ENCODE measurements at places on chromosomes 4 and X.
A peak's percentile ranks its signal among the peaks of the same experiment; 100 is the strongest.

- DNase-seq: no peak
Observed at GRCh38 chrX:55758033-55758432, 40.5 kb downstream of the RRAGB start.

DNA sequence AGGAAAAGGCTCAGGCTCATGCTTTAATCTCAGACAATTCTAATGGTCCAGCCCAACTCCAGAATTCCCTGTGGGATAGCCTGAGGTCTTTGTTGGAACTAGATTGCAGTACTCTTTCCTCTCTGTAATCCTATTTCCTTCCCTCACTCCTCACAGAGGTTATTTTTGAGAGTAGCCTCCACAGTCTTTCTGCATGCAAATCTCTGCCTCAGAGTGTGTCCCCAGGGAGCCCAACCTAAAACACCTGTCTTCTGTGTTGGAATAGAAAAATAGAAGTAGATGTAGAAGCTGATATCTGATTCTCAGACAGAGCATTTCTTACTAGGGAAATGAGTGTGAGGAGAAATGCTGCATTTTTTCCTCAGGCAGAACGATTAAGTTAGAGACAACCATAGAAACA is 915.5 kb upstream of the EPHA5 start:
- no peak for DNase-seq

- DNase-seq: no peak
Observed at GRCh38 chr4:54473798-54474197, 184.0 kb upstream of the KIT start.

- peak; percentile 12 for DNase-seq
Observed at GRCh38 chr4:16496501-16496900, 270.2 kb upstream of the TAPT1 start.

DNA sequence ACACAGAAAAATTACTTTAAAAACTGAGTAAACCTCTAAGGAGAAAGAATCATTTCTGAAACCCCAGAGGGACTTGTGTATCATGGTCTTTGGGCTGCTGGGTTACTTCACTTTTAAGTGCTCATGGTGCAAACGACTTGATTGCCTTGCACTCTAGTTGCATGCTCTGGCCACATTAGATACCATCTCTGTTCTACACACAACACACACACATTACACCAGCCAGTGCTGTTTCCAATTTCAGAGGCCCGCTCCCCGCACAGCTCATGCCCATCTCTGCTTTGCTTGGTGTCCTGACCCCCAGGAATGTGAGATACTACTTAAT is 2.1 kb downstream of the PPP3CA start:
- peak; percentile 43 for DNase-seq

GRCh38 chr4:2472187-2472586 is 3.3 kb downstream of the RNF4 start:
- no peak for DNase-seq

GRCh38 chrX:110442635-110443034 is 84.0 kb downstream of the RTL9 start:
- DNase-seq: no peak

GRCh38 chr4:77073981-77074380 is 1.8 kb downstream of the CCNI start:
- no peak for DNase-seq

DNA sequence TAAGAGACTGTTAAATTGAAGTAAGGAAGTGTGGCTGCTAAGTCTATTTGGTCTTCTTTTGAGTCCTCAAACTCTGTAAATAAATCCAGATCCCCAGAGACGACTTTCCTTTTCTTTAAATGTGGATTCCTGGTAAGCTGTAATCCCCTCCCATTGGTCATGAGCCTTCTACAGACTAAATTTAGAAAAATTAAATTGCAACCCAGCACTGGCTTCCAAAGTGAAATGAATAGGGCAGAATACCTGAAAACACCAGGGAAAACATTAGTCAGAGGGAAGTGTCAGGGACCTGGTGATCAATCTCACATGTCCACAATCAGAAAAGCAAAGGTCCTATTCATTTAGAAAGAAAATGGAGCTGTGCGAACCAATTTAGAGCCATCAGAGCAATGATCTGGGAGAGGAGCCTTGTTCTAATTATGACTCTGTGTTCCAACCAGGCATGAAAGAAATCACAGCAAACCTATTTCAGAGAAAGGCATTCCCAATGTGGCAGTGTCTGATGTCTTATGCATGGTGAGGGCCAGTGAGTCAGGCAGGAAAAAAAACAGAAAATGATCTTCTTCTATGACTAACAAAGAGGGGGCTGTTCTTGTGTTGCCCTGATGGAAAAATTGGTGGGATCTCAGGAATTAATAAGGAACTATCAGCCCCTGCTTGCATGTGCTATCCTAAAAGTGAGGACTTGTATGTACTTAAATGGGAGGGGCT is 19.8 kb upstream of the CCDC149 start:
- no peak for DNase-seq

GRCh38 chr4:153082322-153083301 is 121.6 kb upstream of the TRIM2 start:
- no peak for DNase-seq

DNA sequence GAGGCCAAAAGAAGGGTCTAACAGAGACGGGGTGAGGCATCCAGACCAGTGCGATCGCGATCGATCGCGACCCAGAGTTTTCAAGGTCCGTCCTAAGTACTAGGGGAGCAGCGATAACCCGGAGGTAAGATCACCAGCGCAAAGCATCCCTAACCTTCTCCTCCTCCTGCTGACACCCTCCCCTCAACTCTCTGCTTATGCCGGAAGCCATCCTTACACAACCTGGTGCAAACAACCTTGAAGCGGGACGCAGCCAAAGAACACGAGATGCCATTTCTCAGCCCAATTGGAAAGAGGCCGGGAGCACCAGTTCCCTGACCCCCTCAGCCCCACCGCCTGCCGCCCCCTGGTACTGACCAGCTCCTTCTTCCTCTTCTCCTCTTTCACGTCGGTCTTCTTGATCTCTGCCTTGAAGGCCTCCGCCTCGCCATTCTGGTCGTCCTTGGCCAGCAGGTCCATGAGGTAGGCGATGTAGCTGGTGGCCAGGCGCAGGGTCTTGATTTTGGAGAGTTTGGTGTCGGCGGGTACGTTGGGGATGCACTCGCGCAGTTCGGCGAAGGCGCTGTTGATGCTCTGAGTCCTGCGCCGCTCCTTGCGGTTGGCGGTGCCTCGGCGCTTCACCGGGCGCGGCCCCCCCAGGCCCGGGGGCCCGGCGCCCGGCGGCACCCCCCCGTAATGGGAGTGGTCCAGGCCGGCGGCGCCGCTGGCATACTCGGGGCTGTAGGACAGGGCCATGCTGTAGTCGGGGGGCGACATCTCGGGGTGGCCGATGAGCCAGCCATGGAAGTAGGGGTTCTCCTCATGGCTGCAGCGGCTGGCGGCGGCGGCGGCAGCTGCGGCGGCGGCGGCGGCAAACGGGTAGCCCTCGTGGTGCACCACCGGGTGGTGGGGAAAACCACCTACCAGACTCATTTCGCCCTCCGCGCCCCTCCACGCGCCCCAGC is 1.4 kb downstream of the HAND2 start:
- DNase-seq: no peak

DNA sequence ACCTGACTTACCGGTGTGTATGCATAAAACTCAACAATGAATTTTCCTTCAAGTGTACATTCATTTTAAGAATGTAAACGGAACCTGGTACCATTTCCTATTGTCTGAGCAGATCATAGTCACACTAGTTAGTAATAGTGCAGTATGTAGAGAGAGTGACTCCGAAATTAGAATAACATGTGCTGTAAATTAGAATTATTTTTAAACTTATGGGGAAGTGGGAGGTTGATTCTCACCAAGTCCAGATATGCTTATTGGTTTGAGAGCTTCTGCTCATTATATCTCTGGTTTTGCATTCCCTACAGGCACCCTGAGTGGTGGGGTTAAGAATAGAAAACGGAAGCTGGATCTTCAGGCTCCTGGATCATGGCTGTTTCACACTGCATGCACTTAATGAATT is 39.6 kb downstream of the KLF3 start:
- no peak for DNase-seq

- DNase-seq: no peak
Observed at GRCh38 chrX:55336176-55336575, 71.5 kb upstream of the PAGE3 start.

GRCh38 chr4:88009871-88010270 is 2.4 kb downstream of the PKD2 start:
- no peak for DNase-seq

DNA sequence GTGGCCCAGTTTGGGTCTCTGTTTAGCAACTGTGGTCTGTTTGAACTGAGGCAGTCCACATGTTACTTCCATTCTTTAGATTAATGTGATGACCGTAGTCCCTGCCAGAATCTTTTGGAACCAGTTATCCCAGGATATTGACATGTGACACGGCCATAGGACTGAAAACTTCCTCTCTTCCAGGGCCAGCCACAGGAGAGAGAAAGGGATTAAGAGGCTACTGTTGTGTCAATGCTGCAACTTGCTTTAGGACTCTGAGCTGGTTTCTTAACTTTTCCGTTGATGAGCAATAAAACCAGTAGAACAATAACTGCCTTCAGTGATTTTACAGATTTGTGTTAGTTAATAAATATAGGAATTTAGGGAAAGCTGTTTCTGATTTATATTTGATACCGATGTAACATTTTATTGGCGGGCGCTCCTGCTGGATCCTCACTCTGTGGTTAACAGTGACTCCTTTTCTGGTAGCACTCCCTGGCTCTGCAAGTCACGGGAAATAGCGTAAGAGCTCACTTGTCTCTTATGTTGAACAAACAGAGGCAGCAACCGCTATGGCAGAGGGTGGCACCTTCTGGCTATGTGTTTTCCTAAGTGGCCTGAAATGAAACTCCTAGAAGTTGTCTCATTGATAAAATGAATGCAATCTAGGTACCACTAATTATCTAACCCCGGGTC is 2.5 kb downstream of the TENM3 start:
- peak; percentile 19 for DNase-seq

DNA sequence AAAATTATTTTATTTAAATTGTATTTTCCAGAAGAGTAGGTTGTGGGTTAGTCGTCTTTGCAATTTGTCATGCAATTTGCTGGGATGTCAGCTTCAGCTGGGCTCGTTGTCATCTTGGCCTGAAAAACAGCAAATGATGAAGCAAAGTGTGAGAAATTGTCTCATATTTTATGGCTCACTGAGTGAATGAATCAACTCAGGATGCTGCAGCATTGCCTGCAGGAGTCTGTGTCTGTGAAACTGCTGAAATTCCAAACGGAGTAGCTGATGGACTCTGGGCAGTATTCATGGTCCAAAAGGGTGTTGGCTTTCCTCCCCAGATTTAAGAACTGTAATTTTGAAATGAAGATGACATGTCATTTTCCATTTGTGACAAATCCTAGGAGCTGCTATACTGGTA is 37.2 kb downstream of the CXCL8 start:
- DNase-seq: no peak

DNA sequence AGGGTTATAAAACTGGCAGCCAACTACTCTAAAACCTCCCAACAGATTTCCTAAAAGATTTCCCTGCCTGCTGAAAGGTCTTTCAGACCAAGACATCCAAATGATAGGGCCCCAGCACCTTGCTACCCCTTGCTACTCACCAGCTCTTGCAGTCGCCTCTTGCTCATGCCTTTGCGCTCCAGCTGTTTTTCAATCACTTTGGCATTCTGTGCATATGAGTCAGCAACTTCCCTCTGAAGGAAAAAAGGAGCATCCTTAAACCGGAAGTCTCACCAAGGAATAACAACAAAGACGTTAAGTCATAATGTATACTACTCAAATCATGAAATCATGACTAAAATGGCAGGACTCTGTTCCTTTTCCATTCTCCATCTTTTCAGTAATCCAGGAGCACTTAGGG is 24.0 kb downstream of the STEEP1 start:
- DNase-seq: no peak

DNA sequence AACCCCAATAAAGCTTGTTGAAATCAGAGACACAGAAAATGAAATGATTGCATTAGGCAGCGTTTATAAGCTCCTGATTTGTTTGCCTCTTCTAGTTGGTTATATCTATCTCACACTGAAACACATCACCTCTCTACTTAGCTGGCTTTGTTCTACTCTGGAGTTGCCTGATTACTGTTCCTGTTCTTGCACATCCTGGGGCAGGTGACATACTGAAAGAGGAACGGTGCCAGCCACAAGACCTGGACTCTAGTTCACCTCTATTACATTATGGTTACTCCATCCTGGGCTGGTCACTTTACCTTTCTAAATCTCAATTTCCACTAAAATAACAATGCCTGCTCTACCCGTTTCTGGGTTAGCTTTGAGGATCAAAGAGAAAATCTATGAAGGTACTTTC is 47.9 kb downstream of the TRIM2 start:
- DNase-seq: no peak

- DNase-seq: no peak
Observed at GRCh38 chr4:185167234-185167633, 24.2 kb downstream of the SLC25A4 start.

DNA sequence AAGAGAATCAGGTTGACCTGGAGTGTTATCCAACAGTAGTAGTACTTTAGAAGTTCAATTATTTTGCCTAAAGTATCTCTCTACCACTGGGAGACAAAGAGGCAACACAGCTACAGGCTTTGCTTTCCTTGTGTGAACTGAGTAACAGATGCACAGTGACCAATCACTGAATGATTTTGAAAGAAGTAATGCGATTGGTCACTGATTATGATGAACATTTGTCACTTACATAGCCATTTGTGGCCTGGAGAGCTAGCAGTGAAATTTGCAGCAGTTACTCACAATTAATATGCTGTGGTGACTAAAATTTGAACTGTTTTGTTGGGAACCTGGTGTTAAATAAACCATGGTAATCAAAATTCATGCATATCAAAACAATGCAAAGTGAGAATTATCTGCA is 508.7 kb upstream of the DIPK2B start:
- no peak for DNase-seq

DNA sequence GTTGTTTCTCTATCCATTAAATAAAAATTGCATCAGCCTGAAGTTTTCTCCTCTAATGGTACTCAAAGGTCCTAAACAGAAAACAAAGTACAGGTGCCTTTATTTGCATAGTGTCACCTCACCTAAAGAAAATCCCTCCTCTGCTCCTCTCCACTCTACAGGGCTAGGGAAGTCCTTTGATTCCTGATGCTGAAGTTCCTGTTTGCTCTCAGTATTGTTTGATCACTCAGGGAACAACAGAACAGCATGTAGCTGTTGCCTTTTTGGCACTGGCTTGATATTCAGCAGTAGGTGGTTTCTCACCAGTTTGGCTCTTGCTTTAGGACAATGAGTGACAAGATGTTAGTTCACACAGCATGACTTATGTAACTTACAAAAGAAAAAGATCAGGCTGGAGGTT is 156.2 kb upstream of the SLC7A11 start:
- DNase-seq: no peak

DNA sequence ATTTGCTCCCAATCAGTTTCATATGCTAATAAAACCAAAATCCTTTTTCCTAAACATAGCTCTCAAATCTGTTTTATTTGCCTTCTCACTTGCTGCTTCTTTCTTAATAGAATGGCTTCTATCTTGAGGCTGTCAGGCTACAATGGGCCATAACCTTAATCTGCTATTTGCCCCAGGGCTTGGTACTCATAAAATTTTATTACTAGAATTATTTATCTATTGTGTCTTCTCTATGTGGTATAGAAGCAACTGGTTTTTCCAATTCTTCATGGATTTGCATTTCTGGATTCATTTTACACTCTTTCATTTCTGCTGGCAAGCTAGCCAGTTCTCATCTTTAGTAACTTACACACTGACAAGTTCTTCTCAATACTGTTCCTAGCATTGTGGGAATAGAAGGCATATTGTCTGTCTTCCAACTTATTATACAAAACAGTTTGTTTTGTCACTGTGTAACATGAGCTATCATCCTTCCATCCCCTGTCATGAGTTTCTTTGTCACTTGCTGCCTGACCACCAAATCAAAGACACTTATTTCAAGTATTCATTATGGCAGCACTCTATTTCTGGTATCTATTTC is 96.6 kb upstream of the KCNIP4 start:
- DNase-seq: no peak

- no peak for DNase-seq
Observed at GRCh38 chrX:45157647-45158046, 43.0 kb downstream of the DIPK2B start.

- no peak for DNase-seq
Observed at GRCh38 chr4:72109364-72109763, 77.6 kb downstream of the NPFFR2 start.

Measured in AG09319 (cell line).